NCI-H446 treated with DMSO at 0.1 percent for 48 hours (cell line): ENCODE measurements at places on chromosomes 3 and 15.
A peak's percentile ranks its signal among the peaks of the same experiment; 100 is the strongest.

DNA sequence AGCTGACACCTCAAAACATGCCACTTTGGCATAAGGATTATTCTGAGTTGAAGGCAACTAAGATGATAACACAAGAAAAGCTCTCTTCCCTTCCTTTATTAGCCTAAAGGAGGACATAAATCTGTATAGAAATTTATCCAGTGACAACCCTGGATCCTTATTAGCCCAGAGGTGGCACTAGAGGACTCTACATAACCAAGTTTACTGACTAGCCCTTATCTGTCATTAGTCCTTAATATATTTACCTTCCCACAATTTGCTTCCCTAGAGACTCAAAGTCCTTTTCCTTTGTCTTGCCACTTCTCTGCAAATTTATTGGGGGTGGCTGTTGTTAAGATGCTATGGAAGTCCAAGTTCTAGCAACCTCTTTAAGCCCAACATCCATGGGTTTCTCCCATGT, 26.7 kb downstream of the CEP70 start:
- DNase-seq = no peak

DNA sequence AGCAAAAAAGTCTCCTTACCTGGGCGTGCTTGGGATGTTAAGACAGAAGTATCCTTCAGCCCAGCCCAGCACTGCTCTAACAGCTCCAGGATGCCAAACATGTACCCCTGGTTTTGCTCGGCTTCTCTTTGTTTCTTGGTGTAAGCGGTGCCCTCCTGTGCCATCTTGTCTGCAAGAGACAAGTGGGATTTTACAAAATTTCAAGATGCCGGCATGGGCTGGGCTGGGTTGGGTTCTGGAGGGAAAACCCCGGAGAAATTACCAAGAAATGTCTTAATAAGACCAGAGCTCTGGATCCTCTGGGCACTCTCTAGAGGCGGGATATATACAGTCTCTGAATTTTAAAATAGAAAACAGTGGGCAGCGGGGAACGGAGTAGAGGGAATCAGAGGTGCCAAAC, 4.6 kb upstream of the SOX14 start:
- DNase-seq = no peak

DNA sequence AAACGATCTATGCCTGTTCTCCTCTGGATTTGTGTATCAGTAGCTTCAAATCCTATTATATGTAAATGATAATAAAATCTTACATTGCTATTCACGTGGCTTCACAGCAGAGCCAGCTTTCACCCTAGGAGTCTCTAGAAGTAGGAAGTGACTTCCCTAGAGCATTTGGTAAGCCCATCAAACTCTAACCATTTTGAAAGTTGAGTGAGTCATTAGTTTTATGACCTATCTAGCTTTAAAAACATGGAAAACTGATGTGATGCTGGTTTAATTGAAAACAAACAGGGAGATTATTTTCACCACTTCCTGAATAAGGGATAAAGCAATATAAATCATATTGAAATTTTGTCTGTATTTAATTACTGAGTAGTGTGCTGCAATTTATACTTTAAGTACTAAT, 275.2 kb downstream of the EPHA6 start:
- no peak for DNase-seq

- no peak for DNase-seq
These were observed 2.1 kb downstream of the GHSR start for GRCh38 chr3:172446198-172446597.

DNA sequence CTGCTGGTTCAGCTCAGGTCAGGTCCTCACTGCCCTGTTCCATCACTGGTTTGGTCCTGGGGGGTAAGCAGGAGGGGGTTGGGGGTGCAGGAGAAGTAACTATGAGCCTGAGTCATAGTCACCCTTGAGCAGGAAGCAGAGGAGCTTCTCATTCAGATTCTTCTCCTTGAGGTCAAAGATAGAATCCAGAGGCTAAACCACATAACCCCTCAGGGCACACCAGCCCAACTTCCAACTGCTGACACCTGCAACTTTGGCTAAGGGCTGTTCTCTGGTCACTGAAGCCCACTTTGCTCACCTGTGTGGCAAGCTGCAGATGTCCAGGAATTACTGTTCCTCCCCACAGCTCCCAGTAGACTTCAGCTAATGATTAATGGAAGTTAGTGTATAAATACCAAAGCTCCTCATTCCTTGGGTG, 48.8 kb upstream of the LRRFIP2 start:
- DNase-seq = no peak

DNA sequence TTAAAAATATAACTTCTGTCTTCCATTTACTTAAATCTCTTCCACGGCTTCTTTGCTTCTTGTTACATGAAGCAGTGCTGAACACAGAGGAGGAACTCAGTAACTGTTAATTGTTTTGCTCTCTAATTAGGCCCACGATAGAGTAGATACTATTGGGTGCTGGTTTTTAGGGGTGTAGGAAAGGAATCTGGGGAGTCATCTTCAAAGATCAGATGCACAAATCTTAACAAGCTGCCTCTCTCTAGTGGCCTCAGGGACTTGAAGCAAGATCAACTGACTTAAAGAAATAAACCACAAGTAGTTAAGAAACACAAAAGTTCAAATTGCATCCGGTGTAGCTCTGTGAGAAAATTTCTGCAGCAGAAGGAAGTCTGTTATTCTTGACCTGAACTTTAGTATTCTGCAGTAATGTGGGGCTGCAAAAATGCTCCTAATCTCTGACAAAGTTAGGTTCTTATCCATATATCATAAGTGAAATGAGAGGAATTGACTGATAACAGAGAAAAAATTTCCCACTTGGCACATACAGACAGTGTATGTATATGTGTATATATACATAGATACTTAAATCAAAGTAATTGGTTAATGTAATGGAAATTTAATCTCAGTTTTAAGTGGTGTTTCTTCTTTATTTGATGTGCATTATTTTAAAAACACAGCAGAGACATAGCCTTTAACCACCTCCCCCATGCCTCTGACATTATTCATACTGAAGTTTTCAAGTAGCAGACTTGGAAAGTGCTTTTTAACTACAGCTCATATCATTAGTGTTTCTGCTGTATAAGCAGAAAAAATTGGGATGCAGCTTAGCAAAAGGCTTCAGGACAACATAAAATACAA, 51.8 kb downstream of the CHST2 start:
- no peak for DNase-seq

GRCh38 chr15:88797663-88798339, 5.4 kb upstream of the ACAN start:
- no peak for DNase-seq

DNA sequence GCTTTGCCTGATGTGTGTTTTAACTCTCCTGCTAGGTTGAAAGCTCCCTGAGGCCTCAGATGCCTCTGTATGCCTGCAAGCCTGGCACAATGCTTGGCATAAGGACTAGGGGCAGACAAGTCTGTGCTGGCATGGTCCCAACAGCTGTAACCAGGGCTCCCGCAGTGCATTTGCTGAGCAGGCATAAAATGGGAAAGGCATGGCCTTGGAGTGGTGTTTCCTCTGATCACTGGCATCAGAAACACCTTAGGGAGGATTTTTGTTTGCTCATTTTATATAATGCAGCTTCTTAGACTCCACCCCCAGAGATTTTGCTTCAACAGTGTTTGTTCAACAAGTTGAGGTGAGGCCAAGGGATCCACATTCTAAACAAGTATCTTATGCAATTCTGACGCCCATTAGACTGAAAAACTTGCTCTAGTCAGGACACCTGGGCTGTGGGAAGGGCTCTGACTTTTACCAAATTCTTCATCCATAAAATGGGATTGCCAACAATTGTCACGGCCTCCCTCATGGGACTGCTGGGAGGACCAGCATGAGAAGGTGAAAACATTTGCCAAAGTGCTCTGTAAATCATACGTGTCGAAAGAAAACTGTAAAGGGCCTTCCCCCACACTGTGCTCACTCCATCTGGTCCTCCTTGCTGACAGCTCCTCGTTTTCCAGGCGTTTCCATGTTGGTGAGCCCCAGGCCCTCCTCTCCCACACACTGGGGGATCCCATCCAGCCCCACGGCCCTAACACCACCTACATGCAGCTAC, 43.1 kb downstream of the STARD5 start:
- no peak for DNase-seq

GRCh38 chr3:55690177-55690576, 203.1 kb upstream of the WNT5A start:
- DNase-seq = no peak

DNA sequence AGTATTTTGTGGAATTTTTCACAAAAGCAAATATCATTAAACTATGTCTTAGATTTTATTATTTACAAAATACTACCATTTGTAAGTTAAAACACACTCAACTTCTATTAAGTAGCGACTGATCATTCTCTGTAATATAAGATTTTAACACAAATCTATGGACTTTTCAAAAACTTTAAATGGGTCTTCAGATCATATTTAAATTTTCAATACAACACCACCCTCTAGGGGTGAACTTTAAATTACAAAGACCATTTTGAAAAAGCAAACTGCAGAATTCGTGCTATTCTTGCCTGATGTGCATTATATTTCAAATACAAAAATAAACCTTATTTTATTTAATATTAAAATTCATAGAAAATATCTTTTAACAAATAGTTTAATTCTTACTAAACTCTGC, 8.2 kb upstream of the VGLL4 start:
- peak; percentile 2 for DNase-seq

DNA sequence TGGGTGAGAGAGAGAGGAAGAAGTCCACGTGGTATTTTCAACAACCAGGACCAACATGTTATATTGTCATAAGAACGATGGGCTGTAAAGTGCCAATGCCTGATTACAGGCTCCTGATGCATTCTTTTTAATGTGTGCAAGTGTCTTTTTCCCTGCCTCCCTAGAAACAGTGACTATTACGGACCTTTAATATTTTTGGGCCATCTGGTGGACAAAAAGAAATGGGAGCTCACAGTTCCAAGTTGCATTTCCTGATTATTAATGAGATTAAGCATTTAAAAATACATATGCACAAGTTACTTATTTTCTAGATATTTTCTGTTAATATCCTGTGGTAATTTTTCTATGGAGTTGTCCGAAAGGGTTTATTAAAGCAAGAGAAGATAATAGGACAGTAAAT, 530.2 kb downstream of the NR2F2 start:
- DNase-seq = no peak

DNA sequence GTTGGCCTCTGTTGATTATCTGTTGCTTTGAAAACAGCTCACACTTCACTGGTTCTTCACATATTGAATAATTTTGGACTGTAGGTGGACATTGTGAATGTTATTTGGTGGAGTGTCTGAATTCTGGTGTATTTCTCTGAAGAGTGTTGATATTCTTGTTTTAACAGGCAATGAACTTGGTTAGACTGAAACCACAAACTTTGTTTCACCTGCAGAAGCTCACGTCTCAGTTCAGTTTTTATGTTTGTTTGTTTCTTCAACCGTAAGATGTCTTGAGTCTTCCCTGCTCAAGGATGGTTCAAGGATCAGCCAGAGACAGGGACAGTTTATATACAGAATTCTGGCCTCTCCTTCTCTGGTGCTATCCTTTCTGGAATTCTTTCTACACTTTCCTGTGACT, 43.6 kb downstream of the C3orf20 start:
- DNase-seq = no peak

- DNase-seq = no peak
These were observed 359.9 kb downstream of the AGBL1 start for GRCh38 chr15:86439614-86440013.

DNA sequence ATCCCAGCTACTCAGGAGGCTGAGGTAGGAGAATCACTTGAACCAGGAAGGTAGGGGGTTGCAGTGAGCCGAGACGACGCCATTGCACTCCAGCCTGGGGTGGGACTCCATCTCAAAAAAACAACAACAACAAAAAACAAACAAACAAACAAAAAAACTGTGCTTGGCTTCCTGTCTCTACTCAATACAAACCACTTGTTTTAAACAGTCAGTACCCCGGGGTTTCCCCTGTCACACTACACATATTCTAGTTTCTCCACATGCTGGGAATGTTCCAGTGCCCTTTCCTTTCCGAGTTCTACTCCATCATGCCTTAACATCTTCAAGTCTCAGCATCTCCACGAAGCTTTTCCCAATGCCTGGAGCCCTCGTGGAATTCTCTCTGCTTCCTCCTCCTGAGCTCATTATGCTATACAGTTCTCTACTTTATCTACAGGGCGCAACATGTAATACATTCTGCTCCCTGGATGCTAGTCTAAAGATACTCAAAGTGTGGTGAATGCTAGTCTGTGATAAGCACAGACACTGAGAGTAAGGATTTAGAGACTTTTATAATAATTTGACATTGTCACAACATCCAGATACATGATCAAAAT, 7.8 kb downstream of the EMC3 start:
- no peak for DNase-seq

- no peak for DNase-seq
These were observed 34.3 kb upstream of the CMC1 start for GRCh38 chr3:28207000-28207733.

GRCh38 chr3:186220365-186220764, 111.5 kb upstream of the ETV5 start:
- no peak for DNase-seq

DNA sequence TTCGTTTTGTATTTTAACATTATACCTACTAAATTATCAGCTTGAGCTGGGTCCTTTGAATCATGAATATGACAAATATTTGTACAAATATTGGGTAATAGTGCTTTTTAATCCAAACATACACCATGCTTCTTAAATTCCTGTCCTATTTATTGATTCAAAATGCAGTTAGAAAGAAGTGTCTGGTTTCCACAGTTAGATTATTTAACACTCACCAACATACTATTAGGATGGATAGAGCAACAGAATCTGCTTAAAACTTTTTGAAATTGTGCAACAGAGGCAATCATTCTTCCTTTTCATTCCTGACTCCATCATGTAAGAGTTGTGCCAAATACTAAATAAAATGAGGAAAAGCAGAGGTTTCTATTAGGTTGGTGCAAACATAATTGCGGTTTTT, 281.2 kb downstream of the LSAMP start:
- DNase-seq = no peak

DNA sequence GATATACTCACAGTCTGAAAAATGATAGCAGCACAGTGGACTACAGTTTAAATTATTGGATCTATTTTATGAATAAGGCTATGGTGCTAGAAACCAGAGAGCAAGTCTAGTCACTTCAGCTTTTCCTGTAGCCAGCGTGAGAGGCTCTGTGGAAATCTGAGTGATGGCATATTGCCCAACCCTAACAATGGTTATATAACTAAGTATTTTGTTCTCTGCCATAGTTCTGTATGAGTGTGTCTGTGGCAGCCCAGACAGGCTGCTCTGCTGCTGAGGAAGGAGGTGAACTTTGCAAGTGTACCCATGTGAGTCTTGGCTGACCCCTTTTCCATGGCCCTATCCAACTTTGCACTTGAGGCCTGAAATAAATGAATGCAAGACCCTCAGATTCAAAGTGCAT, 105.7 kb downstream of the LRTM1 start:
- DNase-seq = no peak
